Fibroblast of skin of right quadriceps (primary cell): ENCODE measurements at places on chromosomes 7 and 10.

DNA sequence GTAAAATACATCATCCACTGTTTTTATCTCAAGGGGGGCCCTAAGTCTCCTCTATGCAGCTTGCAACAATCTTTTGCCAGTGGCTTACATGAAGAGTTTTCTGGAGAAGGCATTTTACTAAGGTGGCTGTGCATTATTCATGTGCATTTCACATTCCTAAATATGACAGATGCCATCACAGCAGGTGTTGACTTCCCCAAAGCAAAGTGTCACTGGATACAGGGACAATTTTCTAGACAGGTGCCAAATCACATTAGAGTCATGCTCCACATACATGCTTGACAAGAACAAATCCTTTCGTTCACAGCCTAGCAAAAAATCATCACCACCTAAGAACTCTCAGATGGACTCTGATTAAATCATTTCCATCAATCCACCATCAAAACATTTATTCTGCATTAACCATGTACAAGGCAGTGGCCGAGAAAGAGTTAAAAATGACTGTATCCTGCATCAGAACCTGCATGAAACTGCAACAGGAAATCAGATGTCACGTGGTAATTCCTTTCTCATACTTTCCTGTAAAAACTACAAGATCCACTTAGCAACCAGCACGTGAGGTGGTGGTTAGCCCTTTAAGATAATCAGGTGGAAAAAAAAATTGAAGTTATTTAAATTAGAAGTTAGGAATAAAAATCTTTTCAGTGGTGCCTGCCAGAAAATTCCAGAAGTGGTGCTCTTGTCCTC lies 88.2 kb upstream of the AFAP1L2 start:
- DNase-seq: no peak

DNA sequence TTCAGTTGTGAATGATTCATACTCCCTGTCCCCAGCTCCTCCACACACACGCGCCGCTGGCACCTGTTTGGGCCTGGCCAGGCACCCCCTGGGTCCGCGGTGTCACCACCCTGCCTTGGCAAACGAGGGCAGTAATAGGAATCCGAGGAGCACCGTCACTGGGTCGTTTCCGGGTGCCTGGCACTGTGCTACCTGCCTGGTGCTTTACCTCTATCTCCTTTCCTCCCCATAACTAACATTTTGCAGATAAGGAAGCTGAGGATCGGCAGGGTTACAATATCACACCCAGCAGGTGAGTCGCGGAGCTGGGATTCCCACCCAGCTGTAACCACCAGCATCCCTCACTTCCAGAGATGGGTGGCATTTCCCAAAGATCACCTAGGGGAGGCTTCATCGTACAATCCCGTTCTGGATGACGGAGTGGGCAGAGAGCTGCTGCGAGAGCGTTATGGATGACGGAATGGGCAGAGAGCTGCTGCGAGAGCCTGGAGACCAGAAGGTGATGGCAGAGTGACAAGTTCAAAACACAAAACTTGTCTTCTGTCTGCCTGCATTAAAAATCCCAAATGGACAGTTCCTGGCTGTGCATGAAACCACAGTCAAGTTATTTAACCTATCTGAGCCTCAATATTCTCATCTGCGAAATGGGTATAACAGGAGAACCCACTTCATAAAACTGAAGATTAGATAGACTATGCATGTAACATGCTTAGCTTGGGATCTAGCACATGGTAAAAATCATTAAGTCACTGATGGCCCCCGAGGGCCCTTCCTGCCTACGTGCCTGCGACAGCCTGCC lies 1.1 kb upstream of the HSPA12A start:
- no peak for DNase-seq

- no peak for DNase-seq
Observed at GRCh38 chr7:20730611-20731010, 56.1 kb downstream of the SP8 start.

DNA sequence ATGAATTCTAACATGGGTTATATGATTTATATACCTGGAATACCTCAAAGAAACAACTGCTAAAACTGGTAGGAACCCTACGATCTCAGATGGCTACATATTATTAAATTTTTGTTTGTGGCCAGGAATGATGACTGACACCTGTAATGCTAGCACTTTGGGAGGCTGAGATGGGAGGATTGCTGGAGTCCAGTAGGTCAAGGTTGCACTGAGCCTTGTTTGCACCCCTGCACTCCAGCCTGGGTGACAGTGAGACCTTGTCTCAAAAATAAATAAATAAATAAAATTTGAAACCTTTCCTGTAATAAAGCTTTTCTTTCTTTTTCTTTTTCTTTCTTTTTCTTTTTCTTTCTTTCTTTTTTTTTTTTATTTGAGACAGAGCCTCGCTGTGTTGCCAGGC lies 61.2 kb downstream of the MPLKIP start:
- DNase-seq: no peak

GRCh38 chr10:132449051-132449810 lies 52.2 kb downstream of the PWWP2B start:
- no peak for DNase-seq

GRCh38 chr7:151503902-151504714 lies 15.6 kb downstream of the RHEB start:
- peak; percentile 83 for DNase-seq

DNA sequence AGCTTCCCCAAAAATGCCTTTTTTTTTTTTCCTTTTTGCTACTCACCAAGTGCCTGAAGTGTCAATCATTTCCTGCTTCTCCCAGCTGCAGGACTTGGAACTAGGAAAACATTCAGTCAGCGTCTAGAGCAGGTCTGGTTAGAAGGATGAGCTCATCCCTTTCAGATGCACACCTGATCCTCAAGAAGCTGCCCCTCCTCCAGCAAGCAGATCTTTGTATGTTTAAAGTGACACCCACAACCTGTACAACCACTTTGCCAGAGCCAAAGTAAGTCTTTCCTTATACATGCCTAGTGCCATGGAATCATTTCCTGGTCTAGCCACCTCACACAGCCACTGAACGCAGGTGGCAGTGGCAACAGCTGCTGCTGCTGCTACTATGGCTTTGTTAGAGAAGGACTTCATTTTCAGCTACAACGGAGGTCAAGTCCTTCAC lies 10.4 kb upstream of the USP54 start:
- DNase-seq: no peak

- DNase-seq: no peak
Observed at GRCh38 chr10:93879273-93879672, 14.5 kb upstream of the SLC35G1 start.

DNA sequence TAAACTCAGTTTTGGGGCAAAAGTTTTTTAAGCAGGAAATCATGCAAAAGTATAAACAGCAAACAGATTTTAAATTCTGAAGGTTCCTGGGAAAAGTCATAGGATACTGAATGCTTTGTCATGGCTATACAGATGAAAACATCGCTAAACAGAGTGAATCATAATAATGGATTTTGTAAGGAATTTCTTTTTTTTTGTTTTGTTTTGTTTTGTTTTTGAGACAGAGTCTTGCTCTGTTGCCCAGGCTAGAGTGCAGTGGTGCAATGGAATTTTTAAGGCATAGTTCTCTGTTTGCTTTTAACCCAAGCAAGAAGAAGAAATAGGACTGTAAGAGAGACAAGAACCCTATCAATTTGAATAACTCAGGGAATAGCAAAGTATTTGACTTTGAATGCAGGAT lies 285.3 kb downstream of the NRG3 start:
- DNase-seq: no peak
